ENCODE measurements at places on chromosomes 12 and 14.

- DNase-seq = no peak
Measured at GRCh38 chr12:117377758-117378157, 16.3 kb upstream of the NOS1 start.

DNA sequence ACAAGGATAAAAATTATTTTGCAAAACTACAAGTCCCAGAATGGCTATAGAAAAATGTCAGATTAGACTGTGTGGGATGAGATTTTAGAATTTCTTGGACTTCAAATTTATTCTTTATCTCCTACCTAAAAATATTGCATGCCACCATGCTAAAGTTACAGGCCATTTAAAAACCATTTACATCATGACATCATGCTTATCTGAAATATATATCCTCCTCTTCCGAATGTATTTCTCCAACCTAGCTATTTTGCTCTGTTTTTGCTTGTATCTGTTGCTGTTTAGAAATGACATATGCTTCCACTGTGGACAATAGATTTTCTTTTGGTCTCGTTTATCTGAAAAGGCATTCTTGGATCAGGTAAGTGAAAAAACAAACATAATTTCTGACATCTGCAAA, 471.7 kb downstream of the LRFN5 start:
- no peak for DNase-seq

DNA sequence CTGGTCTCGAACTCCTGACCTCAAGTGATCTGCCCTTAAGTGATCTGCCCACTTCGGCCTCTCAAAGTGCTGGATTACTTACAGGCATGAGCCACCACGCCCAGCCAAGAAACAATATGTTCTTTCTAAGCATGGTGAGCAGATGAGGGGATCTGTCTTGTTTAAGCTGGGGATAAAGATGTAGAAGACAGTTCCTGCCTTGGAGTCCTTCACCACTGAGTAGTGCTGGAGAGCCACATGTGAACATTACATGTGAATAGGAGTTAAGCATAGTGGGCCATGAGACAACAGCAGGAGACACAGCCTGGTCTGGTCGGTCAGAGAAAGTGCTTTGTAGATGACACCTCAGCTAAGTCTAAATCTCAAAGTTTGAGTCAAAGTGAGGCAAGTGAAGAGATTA, 26.0 kb downstream of the TMBIM6 start:
- DNase-seq = no peak

DNA sequence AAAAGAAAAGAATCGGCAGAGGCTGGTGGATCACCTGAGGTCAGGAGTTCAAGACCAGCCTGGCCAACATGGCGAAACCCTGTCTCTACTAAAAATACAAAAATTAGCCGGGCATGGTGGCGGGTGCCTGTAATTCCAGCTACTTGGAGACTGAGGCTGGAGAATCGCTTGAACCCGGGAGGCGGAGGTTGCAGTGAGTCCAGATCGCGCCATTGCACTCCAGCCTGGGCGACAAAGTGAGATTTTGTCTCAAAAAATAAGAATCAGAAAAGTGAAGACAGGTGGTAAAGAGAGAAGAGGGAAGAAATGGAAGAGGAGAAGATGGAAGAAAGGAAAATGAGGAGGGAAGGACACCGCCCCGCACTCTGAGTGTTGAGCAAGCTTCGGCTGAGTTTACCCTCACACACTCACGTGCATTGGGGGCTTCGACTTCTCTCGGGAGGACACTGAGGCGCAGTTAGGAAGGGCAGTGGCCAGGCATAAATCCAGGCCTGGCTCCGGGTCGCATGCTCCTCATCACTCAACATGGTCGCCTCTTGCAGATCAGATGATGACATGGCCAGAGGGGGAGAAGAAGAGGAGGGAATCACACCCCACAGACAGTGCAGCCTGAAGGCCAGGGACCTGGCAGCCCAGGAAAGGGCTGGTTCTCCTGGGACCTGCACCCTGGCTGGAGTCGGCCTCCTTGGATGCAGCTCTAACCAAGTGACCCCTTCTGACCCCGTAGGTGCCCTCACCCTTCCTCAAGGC, 61.1 kb downstream of the PRMT8 start:
- DNase-seq = no peak

- DNase-seq = no peak
Measured at GRCh38 chr14:95238487-95239298, 81.0 kb downstream of the CLMN start.

DNA sequence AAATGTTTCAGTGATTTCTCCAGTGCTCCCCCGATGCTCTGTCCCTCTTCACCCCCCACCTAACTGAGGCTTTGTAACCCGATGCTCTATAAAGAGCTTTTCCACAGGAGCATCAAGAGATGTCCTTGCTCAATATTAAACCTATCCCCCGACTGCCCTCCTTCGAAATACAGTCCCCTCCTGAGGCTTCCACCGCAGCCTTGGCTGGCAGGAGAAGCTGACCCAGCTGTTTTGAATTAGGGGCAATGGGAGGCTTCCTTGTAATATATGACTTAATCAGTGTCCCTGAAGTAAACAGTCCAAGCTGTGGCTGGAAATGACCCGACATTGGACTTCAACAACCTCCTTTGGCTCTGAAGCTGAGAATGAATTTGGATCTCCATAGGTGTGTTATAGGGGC, 62.4 kb downstream of the TMEM30B start:
- no peak for DNase-seq

DNA sequence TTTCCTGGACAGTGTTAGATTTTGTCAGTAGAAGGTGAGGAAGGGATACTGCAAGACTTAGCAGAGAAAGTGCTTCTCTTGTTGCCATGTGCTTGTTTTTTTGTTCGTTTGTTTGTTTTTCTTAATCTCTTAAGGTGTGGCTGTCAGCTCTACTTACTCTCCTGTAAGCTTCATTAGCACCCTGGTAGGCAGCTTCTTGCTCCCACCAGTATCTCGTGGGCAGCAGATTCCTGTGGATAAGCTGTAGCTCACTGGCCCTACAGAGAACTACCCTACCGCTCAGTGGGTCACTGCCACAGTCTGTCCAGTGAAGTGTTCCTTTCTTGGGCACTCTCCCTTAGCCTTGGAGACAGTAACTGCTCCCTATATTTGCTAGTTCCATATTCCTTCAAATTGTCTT, 30.1 kb downstream of the VRK1 start:
- no peak for DNase-seq

- no peak for DNase-seq
Measured at GRCh38 chr12:2288875-2289274, 236.1 kb downstream of the CACNA1C start.

DNA sequence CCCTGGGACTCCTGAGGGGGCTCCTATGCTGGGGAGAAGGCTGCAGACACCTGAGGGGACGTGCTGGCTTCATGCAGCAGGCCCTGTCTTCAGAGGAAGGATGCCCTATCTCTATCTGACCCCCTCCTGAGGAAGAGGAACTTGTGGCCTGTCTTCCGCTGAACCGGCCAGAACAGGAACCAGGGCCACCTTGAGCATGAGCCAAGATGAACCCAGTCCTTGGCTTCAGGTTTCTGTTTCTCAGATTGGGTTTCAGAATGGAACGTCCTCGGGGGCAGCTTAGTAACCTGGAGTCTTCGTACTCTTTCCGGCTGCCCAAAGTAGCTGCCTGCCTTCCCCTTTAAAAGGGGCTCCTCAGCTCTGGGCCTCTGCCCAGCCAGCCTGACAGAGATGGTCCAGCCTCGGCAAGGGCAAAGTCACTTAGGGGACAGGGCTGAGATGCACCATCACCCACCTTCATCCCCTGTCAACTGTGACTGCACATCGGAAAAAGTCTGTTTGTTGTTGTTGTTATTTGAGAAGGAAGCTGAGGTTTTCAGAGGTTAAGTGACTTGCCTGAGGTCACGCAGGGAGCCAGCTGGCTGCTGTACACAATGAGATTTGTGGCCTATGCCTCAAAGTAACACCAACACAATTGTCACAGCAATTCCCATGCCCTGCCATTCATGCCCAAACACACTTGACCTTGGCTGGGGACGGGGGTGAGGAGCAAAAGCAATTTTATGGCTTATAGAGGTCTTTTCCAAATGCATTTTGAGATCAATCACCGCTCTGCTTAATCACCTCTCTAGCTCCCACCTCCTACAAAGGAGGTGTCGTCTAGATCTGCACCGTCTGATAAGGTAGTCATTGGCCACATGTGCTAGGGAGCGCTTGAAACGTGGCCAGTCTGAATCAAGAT, 13.4 kb downstream of the ASB2 start:
- no peak for DNase-seq

GRCh38 chr12:64782191-64782876, 23.1 kb upstream of the GNS start:
- no peak for DNase-seq

DNA sequence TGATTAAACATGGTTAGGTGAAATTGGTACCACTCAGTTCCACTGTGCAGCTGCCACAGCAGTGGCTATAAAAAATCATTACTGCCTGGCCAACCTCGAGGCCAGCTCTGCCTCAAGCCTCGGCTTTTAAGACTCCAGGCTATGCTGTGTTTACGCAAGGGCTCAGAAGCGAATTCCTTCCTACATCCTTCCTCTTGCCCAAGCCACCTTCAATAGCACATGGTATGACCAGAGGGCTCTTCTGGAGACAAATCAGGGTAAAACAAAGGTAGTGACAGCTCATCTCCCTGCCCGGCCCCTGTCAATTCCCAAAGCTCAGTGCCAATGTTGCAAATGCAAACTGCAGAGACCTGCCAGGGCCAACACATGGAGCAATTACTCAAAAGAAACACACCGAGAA, 31.9 kb downstream of the NUAK1 start:
- DNase-seq = no peak

DNA sequence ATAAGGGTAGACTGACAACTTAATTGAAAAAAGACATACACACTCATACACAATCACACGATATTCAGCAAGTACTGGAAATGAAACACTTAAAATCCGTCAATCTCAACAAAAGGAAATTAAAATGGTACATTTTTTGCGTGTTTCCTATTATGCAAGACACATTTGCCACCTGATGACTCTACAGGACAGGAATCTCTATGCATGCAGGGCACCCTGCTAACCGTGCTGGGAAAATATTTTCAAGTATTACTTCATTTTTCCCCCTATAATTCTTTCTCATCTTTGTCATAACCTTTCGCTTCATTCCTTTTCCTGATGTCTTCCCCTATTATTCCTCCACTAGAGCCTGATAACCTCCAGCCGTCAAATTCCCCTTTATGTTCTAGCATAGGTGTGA, 150.2 kb downstream of the TMEM132D start:
- no peak for DNase-seq

GRCh38 chr14:79571366-79571765, 639.9 kb downstream of the DIO2 start:
- no peak for DNase-seq

DNA sequence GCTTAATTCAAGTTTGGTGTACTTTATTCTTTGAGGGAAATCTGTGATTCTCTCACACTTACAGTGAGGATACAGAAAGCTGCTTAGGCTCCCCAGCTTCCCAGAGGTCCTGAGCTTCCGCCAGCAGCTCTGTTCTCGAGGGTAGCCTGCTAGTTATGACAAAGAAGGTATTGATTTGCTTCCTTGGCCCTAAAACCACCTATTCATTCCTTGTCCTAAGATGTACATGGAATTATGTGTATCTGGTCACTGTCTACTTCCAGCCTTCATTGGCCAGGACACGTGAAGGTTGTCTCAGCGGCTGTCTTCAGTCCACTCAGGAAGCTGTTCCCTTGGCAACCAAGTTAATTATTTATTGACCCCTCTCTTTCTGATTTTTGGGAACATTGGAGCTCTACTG, 55.7 kb downstream of the GALNT8 start:
- no peak for DNase-seq

- no peak for DNase-seq
Measured at GRCh38 chr12:68833508-68833907, 25.5 kb downstream of the MDM2 start.

DNA sequence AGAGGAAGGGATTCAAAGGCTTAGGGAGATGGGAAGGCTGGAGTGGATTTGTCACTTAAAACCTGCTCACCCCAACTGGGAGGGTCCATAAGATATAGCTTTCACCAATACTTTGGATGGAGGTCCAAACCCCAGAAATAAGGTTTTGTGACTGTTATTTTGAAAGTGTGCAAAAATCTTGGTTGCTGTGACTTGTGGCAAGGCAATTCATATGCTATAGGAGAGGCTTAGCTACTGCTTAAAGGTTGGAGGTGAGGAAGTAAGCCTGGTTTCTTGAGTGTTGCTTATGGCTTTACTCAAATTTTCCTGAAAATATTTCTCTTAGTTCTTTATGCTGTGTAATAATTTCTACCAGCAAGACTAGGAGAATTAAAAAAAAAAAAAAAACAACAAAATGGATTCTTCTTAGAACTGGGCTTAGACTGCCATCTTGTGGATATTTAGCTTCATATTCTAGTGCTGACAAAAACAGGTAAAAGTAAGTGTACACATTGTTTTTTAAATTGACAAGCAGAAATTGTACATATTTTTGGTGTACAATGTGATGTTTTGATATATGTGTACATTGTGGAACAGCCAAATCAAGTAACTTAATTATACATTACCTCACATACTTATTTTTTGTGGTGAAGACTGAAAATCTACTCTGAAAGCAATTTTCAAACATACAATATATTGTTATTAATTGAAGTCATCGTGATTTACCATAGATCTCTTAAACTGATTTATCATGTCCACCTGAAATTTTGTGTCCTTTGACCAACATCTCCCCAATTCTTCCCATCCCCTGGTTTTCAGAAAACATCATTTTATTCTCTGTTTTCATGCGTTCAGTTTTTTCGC, 23.0 kb downstream of the PDE6H start:
- DNase-seq = no peak

DNA sequence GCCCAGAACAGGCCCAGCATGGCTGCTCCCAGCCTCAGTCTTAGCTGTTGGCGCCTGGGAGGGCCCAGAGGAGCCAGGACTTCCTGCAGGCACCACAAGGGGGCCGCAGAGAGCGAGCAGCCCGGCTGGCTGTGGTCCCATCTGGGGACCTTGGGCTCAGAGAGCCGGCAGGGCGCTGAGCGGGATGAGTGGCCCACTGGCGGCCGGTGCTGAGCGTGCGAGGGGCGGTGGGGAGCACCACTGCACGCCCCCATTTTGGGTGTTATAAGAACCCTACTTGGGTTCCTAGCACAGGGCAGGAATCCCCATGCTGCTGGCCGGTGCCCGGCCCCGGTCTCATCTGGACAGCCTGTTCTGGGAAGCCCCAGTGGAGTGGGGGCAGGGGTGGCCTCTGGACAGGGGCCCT, 25.9 kb upstream of the CRIP2 start:
- DNase-seq = peak; percentile 59
